Stimulated activated CD4-positive, alpha-beta T cell treated with anti-CD3 and anti-CD28 coated beads, Interleukin-15, amount 100 ng/mL, for 24 hours (primary cell): ENCODE measurements at places on chromosomes 12 and 14.

- DNase-seq = no peak
These were observed 54.6 kb downstream of the C12orf56 start for GRCh38 chr12:64335886-64336466.

DNA sequence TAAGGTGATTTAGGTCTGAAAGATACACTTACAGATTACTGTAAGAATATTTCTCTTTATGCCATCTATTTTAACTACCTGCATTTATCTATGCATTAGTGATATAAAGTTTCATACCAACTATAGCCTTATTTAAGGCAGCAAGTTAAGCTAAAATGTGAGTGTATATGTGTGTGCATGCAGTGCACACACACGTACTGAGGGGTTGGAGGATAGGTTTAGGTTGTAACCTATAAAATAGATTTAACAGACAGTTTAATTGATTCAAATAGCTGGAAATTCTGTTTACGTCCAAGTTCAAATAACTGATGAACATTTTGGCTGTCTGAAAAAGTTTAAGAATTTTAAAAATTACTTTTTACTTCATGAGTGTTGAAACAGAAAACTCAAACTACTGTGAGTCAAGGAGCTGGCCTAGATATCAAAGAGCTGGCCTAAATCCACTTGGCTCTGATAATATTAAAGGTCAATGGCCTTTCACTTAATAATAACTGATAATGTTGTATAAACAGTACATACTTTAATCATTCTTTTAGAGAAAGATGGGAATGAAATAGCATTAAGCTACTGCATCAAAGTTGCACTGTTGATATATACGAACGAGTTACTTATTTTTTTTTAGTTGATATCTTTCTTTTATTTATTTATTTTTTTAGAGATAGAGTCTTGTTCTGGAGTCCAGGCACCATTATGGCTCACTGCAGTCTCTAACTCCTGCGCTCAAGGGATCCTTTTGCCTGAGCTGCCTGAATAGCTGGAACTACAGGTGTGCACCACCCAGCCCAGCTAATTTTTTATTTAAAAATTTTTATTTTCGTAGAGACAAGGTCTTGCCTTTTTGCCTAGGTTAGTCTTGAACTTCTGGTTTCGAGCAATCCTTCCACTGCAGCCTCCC is 13.8 kb upstream of the KCNJ8 start:
- no peak for DNase-seq

- DNase-seq = no peak
These were observed 81.0 kb upstream of the PLEKHG7 start for GRCh38 chr12:92621833-92622232.

- no peak for DNase-seq
These were observed 70.8 kb downstream of the WDR20 start for GRCh38 chr14:102210421-102211042.

DNA sequence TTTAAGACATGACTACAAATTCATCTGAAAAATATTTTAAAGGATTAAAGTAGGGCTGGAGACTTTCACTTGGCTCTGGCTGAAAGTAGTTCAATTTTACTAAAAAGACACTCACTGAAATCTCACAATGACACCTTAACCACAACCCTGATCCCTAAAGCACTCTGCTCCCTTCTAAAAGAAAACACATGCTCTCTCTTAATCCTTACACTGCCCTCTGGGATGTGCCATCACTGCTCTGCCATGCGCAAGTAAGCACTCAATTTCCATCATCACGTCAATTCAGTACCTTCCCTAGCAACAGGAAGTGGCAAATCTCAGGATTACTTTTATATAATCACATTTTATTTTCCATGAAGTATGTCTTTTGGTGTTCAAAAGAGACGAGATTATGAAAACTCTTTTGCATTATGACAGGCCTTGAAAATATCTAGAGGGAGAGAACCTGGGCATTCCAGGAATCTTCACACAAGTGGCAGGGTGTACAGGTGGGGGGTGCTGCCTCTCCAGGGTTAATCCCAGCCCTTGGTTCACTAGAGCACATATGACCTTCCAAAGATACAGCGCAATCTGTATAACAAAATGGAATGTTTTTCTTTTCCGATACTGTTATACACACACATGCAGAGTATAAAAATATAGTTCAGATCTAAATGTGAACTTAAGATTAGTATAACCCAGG is 7.3 kb downstream of the ATG14 start:
- no peak for DNase-seq

GRCh38 chr14:102796661-102797190 is 19.5 kb downstream of the TRAF3 start:
- no peak for DNase-seq

- no peak for DNase-seq
These were observed 26.6 kb downstream of the FUT8 start for GRCh38 chr14:65439117-65439516.

DNA sequence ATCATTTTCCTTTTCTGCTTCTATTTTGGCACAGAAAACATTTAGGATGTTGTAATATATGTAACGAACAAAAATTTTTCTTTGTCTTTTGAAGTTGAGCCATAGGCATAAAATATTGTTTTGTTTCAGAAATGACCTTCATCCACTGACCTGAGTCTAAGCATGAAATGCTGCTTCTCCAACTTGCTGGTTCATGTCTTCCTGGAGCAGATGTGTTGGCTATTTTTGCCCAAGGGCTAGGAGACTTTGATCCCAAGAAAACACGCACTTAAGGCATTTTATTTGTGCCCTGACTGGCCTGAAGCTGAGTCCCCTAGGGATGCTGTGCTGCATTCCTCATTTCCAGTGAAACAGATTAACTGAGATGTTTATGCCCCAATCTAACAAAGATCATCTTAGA is 27.2 kb upstream of the ALG10B start:
- DNase-seq = no peak

GRCh38 chr14:41875116-41875515 is 268.4 kb downstream of the LRFN5 start:
- no peak for DNase-seq

- no peak for DNase-seq
These were observed 341.9 kb downstream of the C12orf75 start for GRCh38 chr12:105672121-105672975.

DNA sequence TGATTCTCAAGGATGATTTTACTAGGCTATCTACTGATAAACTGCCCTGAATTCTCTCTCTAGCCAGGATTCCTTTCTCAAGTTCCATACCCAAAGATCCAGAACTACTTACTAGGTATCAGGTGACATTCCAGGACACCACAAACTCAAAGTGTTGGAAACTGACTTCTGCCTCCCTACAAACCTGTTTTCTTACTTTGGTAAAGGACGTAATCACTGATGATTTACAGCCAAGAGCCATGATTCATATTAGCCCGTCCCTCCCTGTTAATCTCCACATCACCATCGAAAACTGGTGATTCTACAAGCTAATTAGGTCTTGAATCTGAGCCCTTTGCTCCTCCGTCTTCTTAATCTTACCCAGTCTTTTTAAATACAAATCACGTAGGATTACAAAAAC is 1.0 kb upstream of the ATG14 start:
- no peak for DNase-seq

- DNase-seq = no peak
These were observed 145.8 kb downstream of the GCH1 start for GRCh38 chr14:54756656-54757392.

DNA sequence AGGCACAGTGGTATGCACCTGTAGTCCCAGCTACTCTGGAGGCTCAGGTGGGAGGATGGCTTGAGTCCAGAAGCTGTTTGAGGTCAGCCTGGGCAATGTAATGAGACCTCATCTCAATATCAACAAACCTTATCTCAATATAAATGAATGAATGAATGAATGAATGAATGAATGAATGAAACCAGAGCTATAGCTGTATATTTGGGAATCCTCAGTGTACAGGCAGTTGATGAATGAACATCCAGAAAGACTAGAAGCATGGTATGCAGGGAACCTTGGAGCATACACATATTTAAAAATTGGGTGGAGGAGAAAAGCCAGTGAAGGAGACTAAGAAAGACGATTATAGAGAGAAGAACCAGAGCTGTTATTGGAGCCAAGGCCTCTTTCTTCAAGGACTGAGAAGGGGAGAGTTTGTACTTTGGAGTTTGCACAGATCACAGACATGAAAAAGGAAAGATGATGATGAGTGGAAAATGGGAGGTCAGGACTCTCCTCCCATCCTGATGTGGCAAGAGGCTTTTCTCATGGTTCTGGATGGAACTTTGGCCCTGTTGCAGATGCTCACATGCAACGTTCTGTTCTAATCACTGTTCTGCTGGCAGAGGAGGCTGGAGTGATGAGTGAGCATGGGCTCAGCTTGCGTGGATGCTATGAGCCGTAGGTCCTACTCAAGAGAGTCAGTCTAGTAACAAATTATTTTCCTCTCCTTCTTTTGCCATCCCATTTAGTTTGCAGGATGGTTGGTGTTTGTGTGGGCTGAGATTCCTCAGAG is 114.4 kb downstream of the PRKCH start:
- DNase-seq = no peak

DNA sequence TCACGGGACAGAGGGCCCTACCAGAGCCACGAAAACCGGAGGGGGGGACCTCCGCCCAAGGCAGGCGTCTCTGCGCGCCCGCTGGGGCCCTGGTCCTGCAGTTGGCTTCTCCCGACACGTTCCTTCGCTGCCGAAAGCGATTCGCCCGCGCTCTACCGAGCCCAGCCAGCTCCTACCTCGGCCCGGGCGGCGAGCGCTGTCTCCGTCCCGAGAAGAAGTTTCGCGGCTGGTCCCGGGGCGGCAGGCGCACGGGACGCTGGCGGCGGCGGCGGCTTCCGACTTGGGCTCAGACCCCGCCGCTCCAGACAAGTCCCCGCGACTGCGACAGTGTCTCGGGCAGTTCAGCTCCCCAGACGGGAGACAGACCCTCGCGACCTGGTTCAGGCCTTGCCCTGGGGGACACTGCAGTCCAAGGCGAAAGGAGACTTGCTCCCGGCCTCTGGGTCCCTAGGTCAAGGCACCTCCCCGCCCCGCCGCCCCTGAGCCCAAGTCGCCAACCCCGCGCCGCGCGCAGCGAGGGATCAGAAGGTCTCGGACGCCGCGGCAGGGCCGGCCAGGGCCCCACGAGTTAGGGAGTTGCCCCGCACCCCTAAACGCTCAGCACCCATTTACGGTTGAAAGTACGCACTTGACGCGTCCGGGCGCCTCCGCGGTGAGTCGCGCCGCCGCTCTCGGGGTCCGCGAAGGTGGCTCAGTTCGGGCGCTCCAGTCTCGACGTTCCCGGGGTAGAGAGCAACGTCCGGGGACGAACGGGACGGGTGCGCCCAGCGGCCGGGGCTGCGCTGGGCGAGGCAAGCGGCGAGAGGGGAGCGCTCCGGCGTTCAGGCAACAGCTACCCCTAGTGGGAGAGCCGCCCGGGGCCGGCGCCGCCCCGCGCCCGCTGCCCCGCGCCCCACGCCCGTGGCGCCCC is 1.4 kb upstream of the DIO3 start:
- DNase-seq = peak; percentile 33

GRCh38 chr12:123026094-123026853 is 45.8 kb downstream of the ARL6IP4 start:
- DNase-seq = no peak

GRCh38 chr14:20409226-20409625 is 4.1 kb downstream of the TEP1 start:
- no peak for DNase-seq

- DNase-seq = peak; percentile 83
These were observed 139.3 kb upstream of the ARHGAP5 start for GRCh38 chr14:31937730-31938346.

DNA sequence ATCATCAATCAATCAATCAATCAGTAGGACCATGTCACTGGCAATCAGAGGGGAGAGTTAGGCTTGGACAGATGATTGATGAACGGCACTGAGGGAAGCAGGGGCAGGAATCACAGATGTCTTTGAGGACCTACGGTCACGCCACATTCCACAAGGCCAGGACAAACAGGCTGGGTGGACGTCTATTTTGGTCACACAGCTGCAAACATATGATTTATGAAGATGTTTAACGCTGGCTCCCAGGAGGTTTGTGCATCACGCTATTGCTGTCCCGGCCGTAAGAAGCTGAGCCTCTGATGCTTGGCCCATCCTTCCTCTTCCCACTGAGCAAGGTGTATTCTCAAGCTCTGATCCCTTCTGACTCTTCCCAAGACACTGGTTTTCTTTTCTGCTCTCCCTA is 160.8 kb downstream of the FOXN3 start:
- no peak for DNase-seq

DNA sequence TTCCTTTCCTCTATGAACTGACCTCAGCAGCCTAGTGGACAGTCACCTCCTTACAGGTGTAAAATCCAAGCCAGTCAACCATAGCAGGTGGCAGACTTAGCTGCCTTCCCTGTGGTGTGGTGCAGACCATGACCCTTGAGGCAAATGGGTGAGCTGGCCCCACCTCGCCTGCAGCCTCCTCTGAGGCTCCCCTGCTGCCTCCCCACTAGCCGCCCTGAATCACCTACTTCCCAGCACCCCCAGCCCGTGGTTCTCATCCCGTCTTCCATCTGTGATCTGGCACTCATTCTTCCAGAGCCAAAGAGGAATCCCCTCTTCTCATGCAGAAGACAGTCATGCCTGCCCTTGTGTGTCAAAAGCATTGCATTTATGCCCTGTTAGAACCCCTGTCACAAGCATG is 34.4 kb upstream of the TSPAN9 start:
- no peak for DNase-seq

DNA sequence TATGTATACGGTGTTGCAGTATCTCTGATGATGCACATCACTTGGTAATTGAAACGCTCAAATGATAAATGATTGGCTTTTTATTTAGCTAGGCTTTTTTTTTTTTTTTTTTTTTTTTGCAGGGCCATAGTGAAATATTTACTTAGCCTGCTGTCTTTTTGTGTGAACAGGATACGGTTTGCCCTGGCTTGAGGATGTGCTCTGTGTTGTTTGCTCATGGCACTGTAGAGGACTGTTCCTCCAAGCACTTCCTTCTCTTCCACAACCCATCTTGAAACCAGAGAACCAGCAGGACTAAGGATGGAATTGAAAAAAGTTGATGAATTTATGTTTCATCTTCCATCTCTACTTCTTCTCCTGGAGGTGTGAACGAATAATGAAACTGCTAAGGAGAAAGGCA is 15.5 kb upstream of the SSPN start:
- DNase-seq = no peak

GRCh38 chr12:113478351-113479011 is 6.8 kb upstream of the LHX5 start:
- no peak for DNase-seq

DNA sequence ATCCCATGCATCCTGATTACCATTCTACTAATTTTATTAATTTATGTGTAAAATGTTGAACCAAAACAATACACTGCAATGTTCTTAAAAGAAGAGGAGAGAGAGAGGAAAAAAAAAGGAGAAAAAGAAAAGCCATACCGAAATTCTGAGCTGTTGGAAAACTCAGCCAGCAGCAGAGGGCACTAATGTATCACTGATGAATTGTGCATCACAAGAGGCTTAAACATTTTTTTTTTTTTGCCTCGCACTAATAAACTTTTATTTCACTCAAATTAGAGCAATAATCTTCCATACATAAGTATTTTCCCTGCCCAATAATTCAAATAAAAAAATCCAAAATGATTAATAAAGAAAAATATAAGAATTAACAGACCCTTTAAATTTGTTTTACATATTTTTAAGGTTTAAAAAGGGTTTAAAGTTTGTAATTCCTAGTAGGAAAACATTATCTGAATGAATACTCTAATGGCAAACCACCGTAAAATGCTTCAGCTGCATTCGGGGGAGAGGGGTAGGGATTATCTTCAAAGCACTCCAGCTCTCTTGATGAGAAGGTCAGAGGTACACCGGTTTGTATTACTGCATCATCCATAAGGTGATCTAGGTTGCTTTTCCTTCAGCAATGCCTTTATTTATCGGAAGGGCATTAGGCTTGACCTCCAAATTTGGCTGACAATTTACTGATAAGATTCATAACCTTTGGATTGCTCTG is 41.9 kb downstream of the ATP23 start:
- peak; percentile 32 for DNase-seq

GRCh38 chr12:49643135-49643534 is 19.8 kb downstream of the PRPF40B start:
- no peak for DNase-seq
